ENCODE measurements at places on chromosomes 11 and 22.

- DNase-seq = peak; percentile 95
Measured at GRCh38 chr11:131889146-131889577, 518.7 kb downstream of the NTM start.

DNA sequence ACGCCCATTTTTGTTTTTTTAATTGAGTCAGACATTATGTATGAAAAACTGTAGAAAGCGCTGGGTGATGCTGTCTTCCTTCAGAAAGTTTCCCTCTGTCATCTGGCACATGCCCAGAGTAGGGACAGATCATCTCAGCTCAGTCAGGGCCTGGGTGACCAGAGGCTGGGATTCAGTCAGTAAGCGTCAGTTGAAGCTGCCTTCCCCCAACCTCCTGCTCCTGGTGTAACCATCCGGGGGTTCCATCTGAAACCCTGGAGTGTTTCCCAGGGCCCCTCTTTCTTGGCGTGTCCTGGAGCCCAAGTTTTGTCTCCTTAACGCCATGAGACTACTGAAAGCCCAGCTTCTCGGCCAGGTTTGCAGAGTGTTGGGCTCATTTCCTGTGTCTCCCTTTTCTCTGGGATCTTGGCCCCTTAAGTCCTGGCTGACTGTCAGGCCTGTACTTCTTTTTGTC, 10.7 kb downstream of the PPFIA1 start:
- no peak for DNase-seq

- no peak for DNase-seq
Measured at GRCh38 chr11:109424901-109425300, 2.9 kb downstream of the C11orf87 start.

GRCh38 chr11:86978247-86978646, 23.1 kb upstream of the FZD4 start:
- DNase-seq = no peak

- no peak for DNase-seq
Measured at GRCh38 chr11:126366064-126366822, 10.8 kb downstream of the ST3GAL4 start.

DNA sequence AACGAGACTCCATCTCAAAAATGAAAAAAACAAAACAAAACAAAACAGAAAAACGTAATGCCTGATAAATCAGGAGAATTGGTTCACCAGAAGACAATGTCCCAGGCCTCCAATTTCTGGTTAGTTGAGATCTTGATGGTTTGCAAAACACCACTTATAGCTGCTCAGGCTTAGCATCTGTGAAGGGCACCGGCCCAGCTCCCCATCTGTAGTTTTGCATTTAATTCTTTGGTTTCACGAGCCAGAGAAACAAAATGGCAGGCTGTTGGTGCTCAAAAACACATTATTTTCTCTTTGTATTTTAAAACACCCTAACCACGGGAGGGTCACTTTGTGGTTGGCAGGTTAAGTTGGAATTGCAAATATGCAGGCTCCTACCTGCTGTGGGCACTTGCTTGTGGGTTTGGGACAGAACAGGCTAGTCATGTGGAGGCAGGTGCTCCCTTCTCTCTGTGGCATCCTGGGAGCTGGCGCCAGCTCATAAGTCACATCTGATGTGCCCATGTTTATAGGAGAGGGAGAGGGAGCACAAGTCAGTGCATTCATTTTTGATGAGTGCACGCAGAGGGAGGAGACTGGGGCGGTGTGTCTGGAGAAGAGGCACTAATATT, 145.9 kb downstream of the CEP164 start:
- peak; percentile 90 for DNase-seq

DNA sequence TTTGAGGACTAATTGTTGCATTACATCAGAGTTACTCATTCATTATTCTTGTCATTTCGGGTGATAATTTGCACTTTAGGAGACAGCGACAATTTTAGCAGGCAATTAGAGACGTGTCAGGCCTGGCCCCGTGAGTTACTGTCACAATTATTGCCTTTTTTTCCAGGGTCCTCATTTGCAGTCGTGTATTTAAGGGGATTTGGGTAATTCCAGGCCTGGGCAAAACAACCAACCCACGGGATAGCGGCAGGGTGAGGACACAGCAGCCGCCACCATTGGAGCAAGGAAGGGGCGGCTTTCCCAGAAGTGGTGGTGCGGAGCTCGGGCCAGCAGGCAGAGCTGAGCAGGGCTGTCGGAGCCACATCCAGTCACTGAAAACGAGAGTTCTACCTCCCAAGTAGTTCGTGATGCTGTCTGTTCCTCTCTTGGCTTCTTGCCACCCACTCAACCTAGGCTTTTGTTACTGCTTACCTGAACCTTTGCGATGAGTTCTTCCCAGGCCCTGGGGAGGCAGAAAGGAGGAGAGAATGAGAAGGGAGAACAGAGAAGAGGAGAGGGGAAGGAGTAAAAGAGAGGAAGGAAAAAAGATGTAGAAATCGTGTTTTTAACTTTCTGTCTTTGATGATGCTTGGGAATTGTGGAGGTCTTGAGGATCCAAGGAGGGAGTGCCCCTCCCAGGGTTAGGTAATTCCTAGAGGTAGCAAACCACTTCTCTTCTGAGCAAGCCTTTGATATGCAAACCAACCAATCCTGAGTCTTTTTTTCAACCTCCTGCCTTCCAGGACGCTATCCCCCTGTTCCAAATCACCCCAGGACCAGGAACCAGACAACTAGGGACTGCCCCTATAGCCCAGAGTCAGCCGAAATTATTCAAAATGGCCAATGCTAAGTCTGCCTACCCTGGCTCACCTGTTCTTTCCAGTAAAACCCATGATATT, 236.1 kb downstream of the MIAT start:
- peak; percentile 37 for DNase-seq

- DNase-seq = no peak
Measured at GRCh38 chr11:87002918-87003317, 34.8 kb upstream of the TMEM135 start.

DNA sequence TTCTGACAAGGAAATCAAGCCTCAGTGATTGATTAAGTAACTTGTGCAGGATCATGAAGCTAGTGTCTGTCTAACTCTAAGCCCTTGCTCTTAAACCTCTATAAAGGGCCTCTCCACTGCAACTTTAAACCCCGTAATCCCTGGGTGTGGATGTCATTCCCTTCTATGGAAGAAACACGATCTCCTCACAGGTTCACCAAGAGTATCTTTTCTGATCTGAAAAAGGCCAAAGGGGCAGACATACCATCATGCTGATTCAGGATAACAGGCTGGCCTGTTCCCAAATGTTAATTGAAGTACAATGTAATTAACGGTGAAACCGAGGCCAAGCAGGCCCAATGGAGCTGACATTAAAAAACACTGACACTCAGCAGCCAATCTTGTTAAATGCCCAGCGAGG, 17.1 kb downstream of the TTC12 start:
- DNase-seq = no peak

GRCh38 chr22:34294986-34295385, 374.7 kb upstream of the LARGE1 start:
- no peak for DNase-seq

DNA sequence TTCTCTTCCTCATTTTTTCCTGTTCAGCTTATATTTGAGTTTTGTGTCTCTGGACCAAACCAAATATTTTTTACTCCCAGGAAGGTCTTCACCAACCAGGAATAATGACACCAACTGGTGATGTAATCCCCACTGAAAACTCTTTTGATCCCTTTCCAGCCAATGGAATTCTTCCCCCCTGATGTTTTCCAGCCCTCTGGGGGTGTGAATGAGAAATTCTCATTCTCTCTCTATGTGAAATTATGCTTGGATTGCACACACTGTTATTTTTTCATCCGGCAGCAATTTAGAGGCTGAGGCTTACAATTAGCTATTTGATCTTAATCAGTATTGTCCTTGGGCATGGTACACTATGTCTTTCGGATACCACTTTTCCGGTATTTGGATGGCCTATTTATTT, 39.5 kb upstream of the SLC1A2 start:
- DNase-seq = no peak

DNA sequence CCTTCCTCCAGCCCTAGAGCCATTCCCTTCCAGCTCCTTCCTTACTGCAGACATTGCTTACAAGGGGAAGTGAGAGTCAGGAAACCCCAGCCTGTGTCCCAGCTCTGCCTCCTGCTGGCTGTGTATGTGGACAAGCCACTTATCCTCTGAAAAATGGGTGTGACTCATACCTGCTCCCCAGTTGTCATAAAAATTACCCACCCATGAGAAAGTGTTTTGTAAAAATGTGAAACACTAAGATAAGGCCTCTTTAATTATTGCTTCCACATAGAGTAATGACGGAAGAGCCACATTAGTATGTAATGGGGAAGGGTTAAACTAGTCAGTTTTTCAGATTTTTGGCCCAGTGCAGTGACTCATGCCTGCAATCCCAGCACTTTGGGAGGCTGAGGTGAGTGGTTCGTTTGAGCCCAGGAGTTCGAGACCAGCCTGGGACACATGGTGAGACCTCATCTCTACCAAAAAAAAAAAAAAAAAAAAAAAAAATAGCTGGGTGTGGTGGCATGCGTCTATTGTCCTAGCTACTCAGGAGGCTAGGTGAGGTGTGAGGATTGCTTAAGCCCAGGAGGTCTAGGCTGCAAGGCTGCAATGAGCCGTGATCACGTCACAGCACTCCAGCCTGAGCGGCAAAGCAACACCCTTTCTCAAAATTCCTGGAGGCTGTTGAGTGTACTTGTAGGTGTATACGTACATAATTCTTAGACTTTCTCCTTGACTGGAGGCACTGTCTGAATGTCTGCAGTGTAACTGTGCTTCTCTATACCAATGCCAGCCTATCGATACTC, 84.9 kb downstream of the CTTN start:
- DNase-seq = no peak

GRCh38 chr22:28874811-28875320, 8.5 kb upstream of the ZNRF3 start:
- no peak for DNase-seq

DNA sequence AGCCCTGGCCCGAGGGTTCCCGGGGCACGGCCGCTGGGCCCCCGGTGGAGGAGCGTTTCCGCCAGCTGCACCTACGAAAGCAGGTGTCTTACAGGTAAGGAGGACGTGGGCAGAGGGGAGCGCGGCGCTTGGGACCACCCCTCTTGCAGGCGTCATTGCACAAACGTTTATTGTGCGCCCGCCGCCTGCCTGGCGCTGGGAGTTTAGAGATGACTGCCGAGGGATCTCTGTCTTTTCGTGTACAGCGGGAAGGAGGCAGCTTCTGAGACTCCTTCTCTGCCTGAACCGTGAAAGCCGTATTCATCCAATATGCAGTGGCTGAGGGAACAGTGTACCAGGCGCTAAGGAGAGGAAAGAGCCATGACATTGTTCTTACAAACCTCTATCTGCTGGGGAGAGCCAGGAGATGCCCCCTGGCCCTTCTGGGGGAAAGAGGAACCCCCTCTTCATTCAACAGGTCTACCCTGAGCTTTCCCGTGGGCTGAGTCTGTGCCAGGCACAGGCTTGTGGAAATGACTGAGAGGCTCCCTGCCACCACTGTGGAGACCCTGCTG, 13.8 kb upstream of the DGKZ start:
- no peak for DNase-seq

DNA sequence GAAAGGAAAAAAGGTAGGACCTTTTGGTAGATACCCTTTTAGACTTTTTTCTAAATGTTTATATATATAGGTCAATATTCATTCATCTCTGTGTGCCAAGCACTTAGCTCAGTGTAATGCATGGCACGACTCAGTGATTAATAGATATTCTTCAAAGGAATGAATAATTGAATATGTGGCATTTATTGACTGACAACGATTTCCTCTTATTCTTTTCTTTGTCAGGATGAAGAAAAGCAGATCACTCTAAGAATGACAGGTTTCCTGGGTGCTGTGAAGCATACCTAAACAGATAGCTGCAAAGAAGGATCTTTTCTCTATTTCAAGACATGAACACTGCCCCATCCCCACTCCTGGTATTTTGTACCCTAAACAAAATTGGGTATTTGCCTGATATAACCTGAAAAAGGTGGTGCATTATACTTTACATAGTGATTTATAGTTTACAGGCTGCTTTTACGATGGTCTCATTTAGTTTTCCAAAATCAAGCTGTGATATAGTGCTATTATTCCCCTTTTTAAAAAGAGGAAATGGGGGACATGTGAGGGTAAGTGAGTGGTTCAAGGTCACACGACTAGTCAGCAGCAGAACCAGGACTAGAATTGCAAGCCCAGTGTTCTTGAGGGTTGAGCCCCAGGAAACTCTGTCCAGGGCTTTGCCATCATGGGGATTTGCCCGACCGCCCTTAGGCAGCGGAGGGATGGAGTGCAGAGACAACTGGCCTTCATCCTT, 32.9 kb upstream of the CLMP start:
- DNase-seq = no peak

GRCh38 chr11:76107971-76108370, 98.3 kb downstream of the WNT11 start:
- DNase-seq = no peak

DNA sequence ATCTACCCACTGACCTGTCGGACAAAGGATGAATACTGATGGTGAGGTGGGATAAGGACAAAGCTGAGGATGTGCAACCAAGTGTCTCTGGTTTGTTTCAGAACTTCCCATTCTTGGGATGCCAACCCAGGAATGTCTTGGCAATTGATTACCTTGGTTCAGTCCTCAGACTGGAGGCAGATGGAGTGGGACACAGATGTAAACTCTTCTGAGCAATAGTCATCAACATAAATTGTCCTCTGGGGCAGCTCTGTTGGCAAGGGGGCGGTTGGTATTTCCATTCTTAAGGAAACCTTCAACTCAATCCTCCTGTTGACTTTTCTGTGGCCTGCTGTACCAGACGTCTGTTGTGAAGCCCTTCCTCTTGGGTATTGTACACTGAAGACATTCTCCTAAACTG, 6.8 kb downstream of the ABTB2 start:
- no peak for DNase-seq

- no peak for DNase-seq
Measured at GRCh38 chr11:118147502-118147901, 5.1 kb downstream of the SCN4B start.

DNA sequence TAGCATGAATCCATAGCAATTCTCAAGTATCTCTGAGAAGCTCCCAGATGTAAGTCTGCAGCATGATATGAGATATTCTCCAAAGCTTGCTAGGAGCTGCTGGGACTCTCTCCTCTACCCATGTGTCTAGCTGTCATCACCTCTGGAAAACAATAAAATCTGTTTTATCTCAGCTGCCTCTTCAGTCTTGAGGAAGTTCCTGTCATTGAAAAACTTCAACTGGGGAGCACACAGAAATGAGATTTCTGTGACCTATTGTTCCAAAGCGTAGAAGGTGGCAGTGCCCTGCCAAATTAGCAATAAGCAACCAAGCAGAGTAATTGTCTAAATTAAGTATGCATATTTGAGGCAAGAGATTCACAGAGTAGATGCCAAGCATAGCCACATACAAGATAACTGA, 1380.6 kb upstream of the RAG2 start:
- DNase-seq = no peak

All from NCI-H510A (cell line).